Dermis blood vessel endothelial cell (primary cell): ENCODE measurements at places on chromosomes 16 and 17.

DNA sequence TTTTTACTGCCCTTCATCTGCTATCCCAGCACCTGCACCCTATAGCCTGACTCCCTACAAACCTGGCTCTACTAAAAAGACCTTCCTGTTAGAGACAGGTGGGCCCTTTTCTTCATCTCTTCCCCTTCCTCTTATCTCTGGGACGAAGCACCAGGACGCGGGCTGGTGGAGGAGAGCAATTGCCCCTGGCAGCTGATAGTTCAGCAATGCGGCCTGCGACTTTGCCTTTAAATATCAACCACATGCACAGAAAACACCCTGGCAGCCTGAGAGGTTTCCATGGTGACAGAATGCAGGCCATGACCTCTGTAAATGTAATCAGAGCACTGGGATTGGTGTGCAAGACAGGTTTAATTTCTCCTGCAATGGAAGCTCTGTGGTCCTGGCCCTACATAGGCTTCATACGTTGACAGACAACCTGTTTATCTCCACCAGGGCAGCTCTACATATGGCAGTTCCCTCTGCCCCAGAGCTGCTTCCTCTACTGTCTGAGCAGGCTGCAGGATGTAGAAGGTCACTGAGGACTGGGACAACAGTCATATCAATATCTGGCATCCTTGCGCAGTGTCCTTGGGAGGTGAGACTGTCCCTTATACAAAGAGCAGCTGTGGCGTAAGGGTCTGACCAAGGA is 10.0 kb upstream of the SKAP1 start:
- no peak for DNase-seq

DNA sequence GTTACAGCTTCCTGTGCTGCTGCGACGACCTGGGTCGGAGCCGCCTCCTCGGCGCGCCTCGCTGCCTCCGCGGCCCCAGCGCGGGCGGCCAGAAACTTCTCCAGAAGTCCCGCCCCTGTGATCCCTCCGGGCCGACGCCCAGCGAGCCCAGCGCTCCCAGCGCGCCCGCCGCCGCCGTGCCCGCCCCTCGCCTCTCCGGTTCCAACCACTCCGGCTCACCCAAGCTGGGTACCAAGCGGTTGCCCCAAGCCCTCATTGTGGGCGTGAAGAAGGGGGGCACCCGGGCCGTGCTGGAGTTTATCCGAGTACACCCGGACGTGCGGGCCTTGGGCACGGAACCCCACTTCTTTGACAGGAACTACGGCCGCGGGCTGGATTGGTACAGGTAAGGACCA is 746 bp downstream of the HS3ST2 start:
- DNase-seq = no peak

DNA sequence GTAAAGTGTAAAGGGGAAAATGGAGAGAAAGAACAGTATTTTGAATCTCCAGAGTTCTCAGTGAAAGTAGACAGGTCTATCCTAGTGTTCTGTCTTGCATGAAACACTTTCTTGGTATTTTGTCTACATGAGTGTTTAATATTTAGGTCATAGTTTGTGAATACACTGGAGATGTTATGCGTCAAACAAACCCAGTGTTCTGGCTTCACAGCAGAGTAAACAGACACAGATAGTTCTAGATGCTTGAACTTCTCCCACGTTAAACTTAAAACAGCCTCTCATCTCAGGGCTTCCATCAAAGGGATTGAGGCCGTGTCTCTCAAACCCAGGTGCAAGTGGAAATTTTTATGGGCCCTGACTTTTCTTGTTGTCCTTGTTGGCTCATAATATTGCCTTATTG is 48.3 kb downstream of the RBFOX1 start:
- no peak for DNase-seq

GRCh38 chr17:57455063-57455914 is 199.0 kb downstream of the MSI2 start:
- no peak for DNase-seq

DNA sequence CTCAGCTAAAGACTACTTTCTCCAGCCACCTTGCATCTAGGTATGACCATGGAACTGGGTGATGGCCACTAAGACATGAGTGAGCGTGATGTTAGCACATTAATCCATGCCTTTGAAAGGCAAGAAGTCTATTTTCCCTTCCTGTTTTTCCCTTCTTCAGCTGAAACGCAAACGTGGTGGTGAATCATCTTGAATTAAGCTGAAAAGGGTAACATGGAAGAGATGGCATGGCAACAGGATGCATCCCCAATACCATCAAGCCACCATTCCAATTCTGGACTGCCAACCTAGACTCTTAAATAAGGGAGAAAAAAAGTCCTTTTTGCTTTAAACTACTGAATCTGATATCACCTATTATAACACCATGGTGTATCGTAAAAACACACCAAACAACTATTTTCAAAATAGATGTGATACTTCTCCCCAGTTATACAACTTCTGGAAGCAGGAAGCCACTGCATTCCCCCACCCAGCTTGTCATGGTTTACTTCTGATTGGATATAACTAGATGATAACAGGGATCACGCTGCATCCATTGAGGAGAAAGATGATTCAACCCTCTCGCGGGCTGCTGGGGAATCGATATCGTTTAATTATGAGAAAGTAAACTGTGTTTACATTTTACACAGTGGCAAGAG is 368.6 kb downstream of the CDH13 start:
- DNase-seq = peak; percentile 55

DNA sequence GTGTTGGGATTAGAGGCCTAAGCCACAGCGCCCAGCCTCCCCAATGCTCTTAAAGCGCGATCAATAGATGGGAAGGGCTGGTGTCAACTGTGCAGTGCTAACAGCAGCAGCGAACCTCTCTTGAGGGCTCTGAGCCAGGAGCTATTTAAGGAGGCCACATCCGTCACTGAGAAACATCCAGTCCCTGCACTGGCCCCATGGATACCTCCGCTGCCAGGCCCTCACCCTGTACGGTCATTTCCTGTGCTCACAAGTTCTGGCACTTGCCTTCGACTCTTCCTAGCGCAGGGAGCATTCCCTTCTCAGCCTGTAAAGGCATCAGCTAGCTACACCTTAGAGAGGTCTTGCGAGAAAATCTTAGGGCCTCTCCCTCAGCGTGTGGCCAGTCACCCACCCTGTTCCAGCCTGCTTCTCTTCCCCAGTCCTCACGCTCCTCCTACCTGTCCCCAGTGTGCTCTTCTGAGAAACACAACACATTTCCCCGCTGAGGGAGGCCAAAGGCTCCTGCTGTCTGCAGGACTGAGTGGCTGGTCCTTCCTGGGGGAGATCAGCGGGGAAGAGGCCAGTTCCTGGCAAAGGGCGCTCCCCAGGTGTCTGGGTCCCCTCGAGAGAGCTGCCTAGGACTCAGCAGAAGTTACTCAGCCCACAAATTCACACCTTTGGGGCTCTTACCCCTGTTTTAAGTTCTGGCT is 28.6 kb downstream of the GTF3C1 start:
- DNase-seq = peak; percentile 91

GRCh38 chr17:55005520-55005919 is 37.0 kb downstream of the STXBP4 start:
- DNase-seq = peak; percentile 38

DNA sequence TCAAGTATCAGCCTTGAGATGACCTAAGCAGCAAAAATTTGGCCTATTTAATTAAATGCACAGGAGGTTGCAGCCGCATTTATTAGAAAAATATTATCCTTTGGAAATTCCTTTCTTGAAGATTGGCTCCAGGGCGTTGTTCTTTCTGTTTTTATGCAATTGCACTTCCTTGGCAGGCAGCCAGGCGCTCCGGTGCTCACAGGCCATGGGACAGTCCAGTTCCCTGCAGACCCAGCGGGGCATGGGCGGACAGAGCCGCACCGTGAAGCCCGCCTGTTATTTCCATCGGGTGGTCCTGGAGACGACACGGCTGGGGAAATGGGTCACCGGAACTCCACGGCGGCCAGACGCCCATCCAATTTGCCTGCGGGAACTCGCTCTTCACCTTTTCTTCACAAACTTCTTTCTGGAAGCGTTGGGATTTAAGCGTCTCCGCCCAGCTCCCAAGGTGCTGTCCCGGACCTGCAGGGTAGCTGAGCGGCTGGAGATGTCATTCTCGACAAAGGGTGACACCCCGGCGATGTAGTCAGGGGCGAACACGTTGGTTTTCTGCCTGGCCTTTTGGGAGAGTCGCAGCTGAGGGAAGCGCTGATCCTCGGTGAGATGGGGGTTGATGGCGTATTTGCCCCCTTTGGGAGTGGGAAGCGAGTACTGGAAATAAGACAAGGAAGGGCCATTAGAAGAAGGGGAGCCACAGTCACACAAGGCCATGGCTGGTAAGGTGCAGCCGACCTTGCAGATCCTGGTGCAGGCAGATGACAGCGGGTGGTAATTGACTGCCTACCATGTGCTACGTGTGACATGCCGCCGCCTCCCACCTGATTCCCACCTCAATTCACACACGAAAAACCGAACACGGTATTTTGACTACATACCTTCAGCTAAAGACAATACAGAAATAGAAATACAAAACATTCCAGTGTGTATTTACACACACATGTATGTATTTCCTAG is 12.5 kb downstream of the NOB1 start:
- peak; percentile 80 for DNase-seq

GRCh38 chr16:5965321-5965720 is 867.7 kb upstream of the EEF2KMT start:
- DNase-seq = no peak

GRCh38 chr16:1335996-1336395 is 2.6 kb downstream of the BAIAP3 start:
- no peak for DNase-seq

GRCh38 chr17:62121025-62121730 is 56.1 kb upstream of the MED13 start:
- no peak for DNase-seq

DNA sequence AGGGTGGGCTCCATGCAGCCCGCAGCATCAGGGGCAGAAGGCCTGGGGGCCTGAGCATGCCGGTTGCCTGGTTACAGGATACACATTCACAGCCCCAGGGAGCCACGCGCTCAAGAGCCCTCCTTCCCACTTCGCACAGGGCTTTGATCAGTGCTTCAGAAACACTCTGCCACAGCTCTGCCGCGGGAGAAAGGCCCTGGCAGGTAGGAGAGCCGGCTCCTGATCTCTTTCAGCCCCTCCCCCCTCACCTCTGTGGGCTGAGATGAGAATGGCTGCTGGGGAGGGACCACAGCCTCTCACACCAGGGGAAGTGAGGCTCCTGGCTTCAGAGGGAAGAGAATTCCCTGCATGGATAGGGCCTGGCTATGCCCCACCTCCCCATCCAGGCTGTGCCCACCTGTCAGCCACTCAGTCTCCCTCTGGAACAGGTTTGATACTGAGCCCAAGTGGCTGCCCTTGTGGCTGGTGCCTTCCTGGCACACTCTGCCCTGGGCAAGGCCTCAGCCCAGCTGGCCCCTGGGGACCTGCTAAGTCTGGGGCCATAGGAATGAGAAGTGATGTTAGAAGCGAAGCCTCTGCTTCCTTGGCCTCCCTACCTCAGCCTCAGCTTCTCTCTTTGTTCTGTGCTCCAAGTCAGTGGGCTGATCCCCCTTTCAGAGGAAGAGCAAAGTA is 8.6 kb downstream of the DOK4 start:
- DNase-seq = no peak

DNA sequence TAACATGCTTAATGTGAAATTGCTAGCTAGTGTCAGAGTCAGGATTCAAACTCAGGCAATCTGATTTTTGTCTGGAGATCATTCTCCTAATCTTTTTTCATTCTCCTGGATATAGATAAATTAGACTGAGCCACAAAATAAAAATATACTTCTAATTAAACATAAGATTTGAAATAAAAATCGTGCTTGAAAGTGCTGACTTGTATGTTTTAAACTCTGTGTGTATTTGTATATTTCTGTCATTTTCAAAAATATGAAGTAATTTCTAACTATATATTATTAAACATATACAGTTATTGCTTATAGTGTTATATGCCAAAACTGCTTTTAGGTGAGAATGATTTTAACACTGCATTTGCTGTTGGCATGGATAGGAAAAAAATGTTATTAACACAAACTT is 239.4 kb downstream of the KCNJ2 start:
- no peak for DNase-seq

- DNase-seq = peak; percentile 33
Observed at GRCh38 chr17:58278661-58279015, 2.1 kb downstream of the MPO start.

DNA sequence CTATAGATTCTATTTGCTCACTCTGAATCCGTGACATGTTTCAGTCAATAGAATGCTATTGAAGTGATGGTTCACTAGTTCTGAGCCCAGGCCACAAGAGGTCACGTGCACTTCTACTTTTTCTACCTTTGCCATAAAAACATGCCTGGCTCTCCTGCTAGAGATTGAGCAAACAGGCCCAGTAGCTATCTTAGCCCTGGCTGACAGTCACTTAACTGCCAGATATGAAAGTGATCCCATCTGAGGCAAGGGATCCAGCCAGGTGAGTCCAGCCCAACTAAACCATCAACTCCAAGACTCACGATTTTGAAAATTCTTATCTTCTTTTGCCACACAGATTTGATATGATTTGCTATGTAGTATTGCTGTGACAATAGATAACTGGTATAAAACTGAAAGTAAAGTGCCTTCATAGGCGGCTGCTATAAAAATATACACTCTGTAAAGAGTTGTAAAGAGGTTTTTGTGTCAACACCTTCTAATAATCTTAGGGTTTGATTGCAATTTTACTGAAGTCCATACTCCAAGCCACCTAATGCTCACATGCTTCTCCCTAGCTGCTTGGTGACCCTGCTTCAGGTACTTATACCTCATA is 937.7 kb upstream of the SOX9 start:
- no peak for DNase-seq

DNA sequence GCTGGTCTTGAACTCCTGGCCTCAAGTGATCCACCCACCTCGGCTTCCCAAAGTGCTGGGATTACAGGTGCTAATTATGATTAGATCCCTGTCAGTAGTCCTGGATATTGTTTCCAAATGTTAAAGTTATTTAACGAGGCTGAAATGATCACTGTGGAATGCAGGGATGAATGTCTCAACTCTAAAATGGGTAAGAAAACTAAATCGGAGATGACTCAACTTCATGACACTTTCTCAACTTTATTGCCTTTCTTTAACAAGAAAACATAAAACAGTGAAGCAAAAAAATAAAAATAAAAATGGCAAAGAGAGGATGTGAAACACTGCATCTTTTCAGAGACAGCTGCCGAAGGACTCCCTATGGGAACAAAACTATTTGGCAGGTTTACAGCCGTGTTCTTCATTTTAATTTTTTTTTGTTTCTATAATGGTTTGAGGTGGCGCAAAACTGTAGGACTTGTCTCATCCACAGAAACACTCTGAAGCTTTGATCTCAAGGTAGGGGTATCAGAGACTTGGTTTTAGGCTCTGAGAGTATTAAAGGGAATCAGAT is 382.0 kb downstream of the GRIN2A start:
- no peak for DNase-seq

- no peak for DNase-seq
Observed at GRCh38 chr17:46911311-46911710, 11.6 kb upstream of the GOSR2 start.

- DNase-seq = no peak
Observed at GRCh38 chr17:27974531-27975145, 67.8 kb upstream of the NLK start.

DNA sequence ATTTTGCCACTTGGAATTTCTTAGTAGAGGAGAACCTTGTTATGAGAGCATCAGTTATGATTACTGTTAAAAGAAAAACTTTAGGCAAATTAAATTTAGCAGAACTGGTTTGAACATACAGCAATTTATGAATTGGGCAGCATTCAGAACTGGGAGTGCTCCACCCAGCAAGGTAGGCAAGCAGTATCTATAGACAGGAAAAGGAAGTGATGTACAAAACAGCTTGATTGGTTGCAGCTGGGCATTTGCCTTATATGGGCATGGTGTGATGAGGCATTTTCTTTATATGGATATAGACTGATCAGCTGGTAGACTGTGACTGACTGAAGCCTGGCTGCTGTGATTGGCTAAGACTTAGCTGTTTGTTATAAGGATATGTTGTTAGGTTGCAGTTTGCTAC is 17.6 kb upstream of the CYLD start:
- no peak for DNase-seq

- no peak for DNase-seq
Observed at GRCh38 chr16:81242977-81243618, 4.6 kb downstream of the BCO1 start.
